ENCODE measurements at places on chromosomes 7 and 10. TPM values are rescaled to one million over a fixed set of nuclear protein-coding genes. Genes with fewer than 3 reads are reported as not detected.

GRCh38 chr10:25704622-25705021 is 229.4 kb upstream of the MYO3A start:
- DNase-seq: no peak

DNA sequence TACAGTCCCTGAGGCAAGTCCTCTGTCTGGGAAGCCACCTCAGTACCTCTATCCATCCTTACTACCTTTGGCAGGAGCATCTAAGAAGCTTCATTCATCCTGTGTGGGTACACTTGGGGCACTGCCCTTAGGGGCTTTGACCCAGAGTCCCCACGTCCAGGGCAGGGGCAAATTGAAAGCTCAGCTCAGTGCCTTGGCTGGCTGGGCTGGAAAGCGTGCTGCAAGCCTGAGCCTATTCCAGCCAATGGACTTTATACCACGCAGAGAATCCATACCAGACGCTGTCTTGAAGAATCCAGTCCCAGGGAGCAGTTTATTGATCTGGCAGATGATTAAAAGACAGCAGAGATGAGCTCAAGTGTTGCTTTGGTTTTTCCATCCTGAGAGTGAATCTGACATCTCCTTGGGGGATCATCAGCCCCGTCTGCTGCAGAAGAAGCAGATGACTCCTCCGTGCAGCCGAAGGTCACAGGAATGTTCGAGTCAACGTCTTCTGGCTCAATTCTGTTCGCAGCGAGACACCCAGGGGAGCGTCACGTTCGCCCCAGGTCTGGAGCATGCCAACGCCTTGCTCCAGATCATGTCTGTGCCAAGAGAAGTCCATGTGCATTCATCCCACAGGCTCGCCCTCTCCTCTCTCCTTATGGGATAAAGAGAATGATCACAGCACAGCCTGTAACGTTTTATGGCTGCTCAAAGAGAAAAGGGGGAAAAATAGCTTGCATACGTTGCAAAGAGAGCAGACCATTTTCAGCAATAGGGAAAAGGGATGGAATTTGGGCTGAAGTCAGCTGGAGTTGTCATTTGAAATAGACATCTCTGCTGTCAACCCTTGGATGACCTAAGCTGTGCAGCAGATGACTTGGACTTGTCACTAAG is 35.8 kb upstream of the LYZL1 start:
- DNase-seq: no peak

DNA sequence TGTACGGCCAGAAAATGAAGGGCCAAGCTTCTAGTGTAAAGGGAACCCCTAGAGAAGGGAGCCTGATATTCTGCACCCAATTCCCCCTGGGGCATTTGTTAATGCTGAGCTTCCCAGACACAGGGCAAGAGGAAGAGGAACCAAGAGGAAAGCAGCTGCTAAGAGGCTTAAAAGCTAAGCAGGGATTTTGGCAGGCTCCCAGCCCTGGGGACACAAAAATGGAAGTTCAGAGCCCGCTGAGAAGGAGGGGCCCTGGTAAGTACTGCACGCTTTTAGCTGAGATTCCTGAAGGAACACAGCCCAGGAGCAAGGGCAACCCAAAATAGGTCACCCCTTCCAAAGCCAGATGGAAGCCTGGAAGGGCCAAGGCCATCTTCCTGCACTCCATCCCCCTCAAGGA is 387.3 kb upstream of the MGMT start:
- DNase-seq: peak; percentile 22

GRCh38 chr7:122369756-122370155 is 65.2 kb upstream of the FEZF1 start:
- DNase-seq: no peak

GRCh38 chr7:7859411-7859810 is 109.2 kb upstream of the GLCCI1 start:
- DNase-seq: no peak

- DNase-seq: no peak
Measured at GRCh38 chr7:4079366-4079765, 602.7 kb upstream of the FOXK1 start.

GRCh38 chr7:142562688-142563087 is 186.6 kb upstream of the PRSS1 start:
- DNase-seq: no peak

DNA sequence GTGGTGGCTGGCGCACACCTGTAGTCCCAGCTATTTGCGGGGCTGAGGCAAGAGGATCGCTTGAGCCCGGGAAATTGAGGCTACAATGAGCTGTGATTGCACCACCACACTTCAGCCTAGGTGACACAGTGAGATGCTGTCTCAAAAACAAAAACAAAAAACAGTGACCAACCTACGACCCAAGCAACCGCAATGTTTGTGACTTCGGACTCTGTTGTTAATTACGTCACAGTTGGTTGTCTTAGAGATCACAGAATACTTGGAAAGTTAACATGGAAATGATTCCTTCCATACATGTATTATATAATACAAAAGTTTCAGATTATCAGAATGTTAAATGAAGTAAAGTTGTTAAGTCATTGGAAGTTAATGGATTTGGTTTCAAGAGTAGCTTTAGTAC is 106.2 kb downstream of the REEP3 start:
- no peak for DNase-seq

DNA sequence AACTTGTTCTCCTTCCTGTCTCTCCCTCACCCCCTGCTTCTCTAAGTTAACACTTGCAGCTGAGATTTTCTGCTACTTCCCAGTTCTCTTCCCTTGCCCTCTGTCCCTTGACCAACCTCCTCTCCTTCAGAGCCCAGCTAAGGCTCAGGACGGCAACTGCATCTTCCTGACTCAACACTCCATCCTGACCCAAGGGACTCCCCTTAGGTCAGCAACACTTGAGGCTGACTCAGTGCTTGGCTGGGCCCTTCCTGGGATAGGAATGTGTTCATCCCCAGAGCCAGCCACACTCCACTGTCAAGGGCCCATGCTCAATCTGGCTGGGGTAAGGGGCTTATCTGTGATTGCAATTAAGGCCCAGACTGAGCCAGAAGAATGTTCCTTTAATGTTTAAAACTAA is 3.4 kb downstream of the CALHM2 start:
- peak; percentile 38 for DNase-seq

GRCh38 chr7:147525325-147525724 is 1065.2 kb upstream of the C7orf33 start:
- no peak for DNase-seq

DNA sequence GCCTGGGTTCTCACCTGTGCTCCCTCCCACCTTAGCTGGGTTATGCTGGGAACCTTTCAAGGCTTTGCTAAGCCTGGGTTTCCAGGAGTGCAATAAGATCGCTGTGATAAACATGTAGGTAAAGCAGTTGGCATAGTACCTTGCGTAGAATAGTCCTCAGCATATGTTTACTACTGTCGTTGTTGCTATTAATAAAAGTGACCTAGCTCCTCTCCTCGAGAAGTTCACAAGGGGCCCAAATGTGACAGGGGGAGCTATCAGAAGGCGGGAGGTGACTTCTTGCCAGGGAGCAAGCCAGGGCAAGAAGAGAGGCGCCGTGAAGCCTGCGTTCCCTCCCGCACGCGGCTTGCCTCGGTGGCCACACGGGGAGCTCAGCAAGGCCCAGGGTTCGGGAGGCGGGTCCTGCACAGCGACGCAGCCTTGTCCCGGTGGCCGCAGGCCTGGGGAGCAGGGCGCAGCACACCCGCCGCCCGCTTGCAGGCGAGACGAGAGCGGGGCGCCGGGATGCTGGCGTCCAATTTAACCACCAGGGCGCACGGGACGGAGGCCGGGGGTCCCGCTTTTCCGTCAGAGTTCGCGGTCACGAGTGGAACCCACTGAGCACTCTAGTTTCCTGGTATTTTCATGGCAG is 106.2 kb downstream of the SNX10 start:
- DNase-seq: peak; percentile 37

DNA sequence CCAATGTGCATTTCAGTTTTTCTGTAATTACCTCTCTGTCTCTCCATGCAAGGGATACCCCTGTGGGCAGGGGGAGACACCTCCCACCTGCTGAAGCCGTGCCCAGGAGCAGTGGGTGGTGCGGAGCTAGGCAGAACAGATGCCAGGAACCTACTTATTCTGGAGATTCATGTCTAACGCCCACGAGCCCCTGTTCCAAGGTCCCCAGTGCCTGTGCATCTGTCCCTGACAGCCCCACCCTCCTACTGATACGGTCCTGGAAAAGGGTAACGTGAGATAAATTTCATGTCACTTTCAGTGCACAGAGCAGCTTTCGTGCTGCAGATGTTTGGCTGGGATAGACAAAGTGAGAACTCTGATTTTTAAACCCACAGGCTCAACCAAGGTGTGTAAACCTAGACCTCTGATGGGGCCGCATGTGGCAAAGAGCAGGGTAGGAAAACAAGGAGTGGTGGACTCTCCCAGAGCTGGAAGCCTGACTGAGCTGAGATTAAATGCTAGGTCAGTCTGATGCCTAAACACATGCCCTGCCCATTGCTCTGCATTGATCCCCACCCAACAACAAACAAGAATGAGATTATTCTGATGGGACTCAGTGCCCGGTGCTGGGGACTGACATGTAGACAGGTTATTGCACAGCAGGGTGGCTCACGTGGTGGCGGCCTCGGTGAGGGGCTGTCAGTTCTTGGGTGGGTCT is 123.6 kb upstream of the GDF10 start:
- no peak for DNase-seq

DNA sequence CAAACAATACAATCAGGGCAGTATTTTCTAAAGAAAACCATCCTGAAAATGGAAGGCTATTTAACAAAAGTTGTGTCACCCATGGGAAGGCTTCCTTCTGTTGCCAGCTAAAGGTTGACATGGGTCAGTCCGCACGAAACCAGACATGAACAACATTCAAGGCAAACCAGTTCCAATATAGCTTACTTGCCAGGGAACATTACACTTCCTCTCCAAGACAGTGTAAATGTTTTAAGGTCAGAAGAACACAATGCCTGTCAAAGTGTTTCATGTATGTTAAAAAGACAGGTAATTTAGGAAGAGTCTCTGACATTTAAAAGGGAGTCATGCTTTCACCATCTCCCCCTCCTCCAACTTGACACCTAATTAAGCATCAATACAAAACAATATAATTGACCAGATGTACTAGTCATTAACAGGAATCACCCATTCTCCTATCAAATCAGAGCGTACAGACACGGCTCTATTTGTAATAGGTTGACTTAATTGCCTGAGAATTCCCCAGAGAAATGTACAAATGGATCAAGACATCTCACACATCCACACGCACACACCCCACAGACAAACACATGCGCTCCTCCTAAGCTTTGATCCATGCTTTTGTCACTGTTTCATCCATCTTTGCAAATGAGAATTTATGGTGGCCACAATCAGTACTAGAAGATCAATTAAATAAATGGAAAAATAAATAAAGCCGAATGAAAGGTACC is 69.5 kb downstream of the CACNA2D1 start:
- DNase-seq: no peak

DNA sequence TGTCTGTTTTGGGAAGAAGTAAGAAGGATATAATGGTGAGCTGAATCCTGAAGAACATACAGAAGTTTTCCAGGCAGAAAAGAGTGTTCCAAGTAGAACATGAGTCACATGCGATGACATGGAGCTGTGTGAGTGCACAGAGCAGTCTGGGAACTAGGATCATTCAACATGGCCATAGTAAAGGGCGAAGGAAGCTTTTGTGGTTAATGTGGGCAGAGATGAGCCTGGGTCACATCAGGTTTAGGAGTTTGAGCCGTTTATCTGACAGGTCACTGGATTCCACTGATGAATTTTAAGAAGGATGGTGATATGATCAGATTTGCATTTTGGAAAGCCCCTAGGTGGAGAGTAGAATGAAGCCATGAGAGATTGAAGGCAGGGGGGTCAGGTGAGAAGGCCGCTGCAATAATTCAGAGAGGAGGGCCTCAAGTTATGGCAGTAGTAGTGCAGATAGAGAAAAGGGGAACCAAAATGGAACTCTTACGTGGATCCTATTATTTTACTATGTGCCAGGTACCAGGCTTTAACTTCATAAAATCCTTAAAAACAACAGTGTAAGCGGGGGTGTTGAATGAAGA is 171.3 kb downstream of the RNLS start:
- DNase-seq: no peak

GRCh38 chr7:2478800-2479199 is 2.6 kb upstream of the GRIFIN start:
- no peak for DNase-seq

- DNase-seq: no peak
Measured at GRCh38 chr7:151173386-151174245, 6.1 kb upstream of the GBX1 start.

DNA sequence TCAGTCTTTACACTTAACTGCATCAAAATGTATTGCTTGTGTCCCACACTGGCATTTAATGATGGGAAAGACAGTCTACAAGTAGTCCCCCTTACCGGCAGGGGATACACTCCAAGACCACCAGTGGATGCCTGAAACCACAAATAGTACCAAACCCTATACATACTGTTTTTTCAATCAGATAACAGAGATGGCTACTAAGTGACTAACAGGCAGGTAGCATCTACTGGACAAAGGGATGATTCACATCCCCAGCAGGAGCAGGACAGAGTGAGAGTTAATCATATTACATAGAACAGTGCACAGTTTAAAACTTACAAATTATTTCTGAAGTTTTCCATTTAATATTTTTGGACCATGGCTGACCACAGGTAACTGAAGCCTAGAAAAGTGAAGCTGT is 13.2 kb downstream of the TMEM243 start:
- DNase-seq: no peak

Gene SORBS1
- 148 TPM for total RNA-seq

Gene FGFBP3
- total RNA-seq: 0.95 TPM

Gene SBDS
- total RNA-seq: 85.7 TPM

Gene TDRD1
- total RNA-seq: 0.14 TPM

Gene SYNPO2L
- 0.14 TPM for total RNA-seq

Gene LEP
- not detected for total RNA-seq

Gene MTG1
- 139 TPM for total RNA-seq

All from transverse colon (tissue), 4 donors.